ENCODE measurements at places on chromosomes 13 and 19. TPM values are rescaled to one million over a fixed set of nuclear protein-coding genes. Genes with fewer than 3 reads are reported as not detected.

ZNF850 gene
- 14.2 TPM for total RNA-seq

TYK2 gene
- total RNA-seq = 34.3 TPM

ADGRL1 gene
- total RNA-seq = 4.1 TPM

UBE2L5 gene
- total RNA-seq = not detected

ZNF208 gene
- not detected for total RNA-seq

DNAJC15 gene
- 0.03 TPM for total RNA-seq

ATP1A3 gene
- total RNA-seq = 2.3 TPM

BIVM gene
- total RNA-seq = 40.5 TPM

ELF1 gene
- total RNA-seq = 16.6 TPM

HS6ST3 gene
- total RNA-seq = 6.6 TPM

MBD3L1 gene
- not detected for total RNA-seq

ZNF211 gene
- 8.3 TPM for total RNA-seq

IRS2 gene
- total RNA-seq = 21.2 TPM

ZNF569 gene
- total RNA-seq = 6.3 TPM

KIR3DL1 gene
- total RNA-seq = not detected

TNNT1 gene
- total RNA-seq = 411 TPM

PEPD gene
- 165 TPM for total RNA-seq

SULT2B1 gene
- not detected for total RNA-seq

PSG6 gene
- not detected for total RNA-seq

BCAM gene
- total RNA-seq = 67.7 TPM

CFAP97D2 gene
- not detected for total RNA-seq

RXFP2 gene
- not detected for total RNA-seq

TMPRSS9 gene
- 0.44 TPM for total RNA-seq

MEIS3 gene
- 41.7 TPM for total RNA-seq

PRSS57 gene
- not detected for total RNA-seq

RASGRP4 gene
- total RNA-seq = not detected

LRRC63 gene
- total RNA-seq = not detected

MAB21L1 gene
- not detected for total RNA-seq

VSIG10L gene
- 19.2 TPM for total RNA-seq

ZNF787 gene
- 63.4 TPM for total RNA-seq

LRRC4B gene
- total RNA-seq = 8.7 TPM

Measured in Caki2 (cell line).